ENCODE measurements at places on chromosomes 11 and 22.
A peak's percentile ranks its signal among the peaks of the same experiment; 100 is the strongest.

DNA sequence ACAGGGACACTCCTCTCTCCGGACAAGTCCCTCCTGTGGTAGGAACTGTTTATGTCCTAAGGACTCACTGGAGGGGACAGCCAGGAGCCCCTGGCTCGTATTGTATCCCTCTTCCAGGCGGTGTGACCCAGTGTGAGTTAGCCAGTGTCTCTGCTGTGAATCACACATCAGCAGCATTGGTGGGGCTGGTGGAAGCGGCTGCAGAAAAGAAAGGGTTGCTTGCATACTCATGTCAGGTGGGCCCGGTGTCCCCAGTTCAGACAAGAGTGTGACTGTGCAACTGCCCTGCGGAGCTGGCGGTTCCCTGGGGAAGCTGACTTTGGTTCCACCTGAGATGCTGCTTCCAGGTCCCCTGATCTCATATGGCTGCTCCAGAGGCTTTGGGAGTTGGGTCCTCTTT lies 99.4 kb downstream of the ZBTB16 start:
- DNase-seq: no peak

DNA sequence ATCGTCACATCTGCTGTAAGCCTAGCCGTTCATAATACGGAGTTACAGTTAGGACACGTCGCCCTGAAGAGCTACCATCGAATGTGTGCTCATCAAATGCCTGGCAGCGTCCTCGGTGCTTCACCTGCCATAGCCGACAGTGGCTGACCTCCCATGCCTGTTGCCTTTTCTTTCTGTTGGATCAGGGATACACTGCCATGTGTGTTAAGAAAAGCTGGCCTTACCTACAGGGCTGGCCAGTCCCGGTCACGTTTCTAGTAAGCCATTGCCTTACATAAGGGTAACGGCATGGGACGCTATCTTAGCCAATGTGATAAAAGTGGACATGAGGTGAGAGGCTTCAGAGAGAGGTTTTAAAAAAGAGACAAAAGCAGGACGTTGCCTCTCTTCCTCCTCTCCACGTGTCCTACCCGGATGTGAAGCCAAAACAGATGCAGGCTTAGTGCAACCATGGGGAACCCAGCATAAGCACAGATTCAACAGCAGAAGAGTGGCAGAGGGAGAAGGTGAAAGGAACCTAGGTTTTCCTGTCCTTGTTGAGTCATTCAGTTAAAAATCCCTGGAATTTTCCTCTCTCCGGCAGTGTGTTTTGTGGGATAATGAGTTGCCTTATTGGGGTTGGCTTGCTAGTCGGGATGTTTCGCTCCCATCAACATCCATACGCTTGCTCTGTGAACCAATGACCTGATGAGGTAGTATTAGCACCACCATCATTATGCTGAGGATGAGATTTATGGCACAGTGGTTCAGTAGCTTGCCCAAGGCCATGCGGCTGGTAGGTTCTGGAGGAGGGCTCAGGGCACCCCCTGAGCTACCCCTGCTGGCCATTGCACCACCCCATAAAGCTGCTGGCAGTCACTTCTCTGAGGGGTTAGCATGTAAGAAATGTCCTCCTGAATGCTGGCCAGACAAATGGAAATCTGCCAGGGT lies 67.4 kb upstream of the B3GAT1 start:
- DNase-seq: no peak

GRCh38 chr22:26568207-26568706 lies 21.7 kb downstream of the TPST2 start:
- no peak for DNase-seq

DNA sequence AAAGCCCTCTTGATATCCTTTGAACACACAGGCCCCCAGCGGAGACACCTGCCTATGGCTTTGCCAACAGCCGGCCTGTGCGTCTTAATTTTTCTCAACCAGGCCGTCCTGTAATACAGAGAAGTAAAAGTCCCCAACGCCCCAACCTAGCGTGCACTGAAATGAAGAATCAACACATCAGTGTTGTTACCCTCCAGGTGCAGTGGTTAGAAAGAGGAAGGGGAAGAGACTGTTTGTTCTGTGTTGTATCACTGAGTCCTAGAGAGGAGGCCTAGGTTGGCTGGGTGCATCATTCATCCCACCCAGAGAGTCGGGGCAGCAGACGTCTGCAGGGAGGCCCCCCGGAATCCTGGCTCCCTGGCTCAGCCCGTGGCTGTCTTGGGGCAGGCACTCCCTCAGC lies 25.7 kb downstream of the SGSM1 start:
- DNase-seq: no peak

GRCh38 chr22:23302171-23303002 lies 122.1 kb downstream of the BCR start:
- DNase-seq: no peak

DNA sequence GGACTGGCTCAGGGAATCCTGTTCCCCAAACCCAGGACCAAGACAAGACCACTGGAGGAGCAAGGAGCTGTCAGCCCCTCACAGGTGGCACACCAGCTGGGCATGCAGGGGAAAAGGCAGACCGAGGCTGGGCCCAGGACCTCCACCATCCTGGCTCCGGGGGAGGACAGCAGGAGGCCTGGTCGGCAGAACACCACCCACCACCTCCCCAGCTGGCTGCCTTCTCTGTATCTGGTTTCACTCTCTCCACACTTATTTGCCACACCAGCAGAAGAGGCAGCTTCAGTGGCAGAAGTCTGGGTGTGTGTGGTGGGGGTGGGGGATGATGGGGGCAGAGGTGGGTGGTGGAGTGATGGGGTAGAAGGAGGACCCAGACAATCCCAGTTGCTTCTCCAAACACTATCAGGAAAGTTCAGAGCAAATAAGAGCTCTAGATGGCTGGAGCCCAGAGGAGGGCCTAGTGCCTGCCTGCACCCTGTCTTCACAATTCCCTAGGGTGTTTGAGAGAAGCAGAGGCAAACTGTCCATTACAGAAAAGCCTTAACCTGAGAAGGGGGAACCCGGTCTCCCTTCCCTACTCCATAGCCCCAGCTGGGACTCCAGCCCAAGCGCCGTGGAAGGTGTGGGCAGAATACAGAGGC lies 51.9 kb upstream of the CDON start:
- no peak for DNase-seq

- DNase-seq: no peak
Measured at GRCh38 chr11:78420796-78421209, 3.2 kb upstream of the GAB2 start.

DNA sequence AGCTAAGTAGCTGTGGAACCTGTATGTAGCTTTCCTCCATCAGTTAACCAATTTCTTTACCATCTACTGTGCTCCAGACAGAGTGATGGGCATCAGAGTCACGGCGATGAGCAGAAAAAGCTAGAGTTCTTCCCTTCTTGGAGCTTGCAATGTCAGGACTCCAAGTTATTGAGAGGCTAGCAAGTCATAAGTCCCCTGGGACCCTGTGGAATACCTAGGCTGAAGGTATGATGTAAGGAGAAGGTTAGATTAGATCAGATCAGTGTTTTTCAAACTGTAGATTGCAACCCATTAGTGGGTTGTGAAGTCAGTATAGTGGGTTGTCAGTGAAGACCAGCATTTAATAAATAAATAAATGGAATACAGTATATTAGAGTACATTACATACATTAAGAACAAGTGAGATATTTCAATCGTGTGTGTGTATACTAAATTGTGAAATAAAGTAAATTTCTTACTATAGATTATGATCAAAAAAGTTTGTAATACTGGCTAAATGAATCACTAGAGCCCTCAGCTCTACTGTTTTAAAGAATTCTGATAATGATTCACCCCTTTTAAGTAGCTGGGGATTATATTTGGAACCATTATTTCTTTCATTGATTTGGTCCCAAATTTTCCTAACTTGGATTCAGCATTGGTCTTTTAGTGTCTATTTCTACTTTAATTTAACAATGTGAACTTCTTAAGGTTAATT lies 52.3 kb downstream of the RASSF10 start:
- no peak for DNase-seq

DNA sequence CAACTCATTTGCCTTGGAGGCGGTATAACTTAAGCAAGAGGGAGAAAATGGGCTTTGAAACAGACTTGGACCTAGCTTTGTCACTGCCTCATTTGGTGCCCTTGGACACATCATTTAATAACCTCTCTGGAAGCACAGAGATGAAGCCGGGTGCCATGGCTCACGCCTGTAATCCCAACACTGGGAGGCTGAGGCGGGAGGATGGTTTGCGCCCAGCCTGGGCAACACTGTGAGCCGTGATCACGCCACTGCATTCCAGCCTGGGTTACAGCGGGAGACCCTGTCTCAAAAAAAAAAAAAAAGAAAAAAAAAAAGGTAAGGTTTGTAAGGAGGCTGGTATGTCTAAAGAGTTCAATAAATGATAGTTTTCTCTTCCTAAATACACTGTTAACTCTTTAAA lies 806 bp downstream of the COA4 start:
- DNase-seq: no peak

GRCh38 chr11:28384418-28384817 lies 276.2 kb downstream of the METTL15 start:
- DNase-seq: peak; percentile 33

- DNase-seq: no peak
Measured at GRCh38 chr11:87213444-87213843, 175.7 kb downstream of the TMEM135 start.

DNA sequence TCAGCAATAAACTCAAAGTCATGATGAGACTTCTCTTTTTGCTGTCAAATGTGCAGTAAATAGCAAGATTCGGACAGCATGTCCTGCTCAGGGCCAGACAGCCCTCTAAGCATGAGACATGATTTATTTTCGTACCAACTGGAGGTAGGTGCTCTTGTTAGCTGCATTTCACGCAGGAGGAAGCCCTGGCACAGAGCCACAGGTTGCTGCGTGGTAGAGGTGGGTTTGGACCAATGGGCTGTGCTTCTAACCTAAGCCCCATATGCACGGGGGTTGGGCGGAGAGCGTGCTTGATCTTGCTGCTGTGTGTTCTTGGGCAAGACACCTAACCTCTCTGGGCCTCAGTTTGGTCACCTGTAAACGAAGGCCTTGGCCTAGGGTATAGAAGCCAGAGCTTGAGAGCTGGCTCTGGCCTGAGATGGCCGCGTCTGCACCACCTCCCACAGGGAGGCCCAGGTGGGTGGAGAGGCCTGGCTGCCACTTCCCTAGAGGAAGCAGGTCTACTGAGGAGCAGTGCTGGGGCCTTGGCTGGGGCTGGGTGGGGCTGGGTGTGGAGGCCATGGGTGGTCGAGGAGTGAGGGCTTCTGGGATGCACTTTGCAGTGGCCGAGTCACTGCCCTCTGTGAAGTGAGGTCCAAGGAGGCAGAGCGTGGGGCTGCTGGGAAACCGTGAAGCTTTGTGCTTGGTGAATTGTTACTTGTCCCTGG lies 38.5 kb upstream of the GRAMD4 start:
- no peak for DNase-seq

GRCh38 chr11:78110351-78110750 lies 29.1 kb downstream of the ALG8 start:
- DNase-seq: no peak

- DNase-seq: no peak
Measured at GRCh38 chr11:95835351-95835750, 45.1 kb downstream of the CEP57 start.

GRCh38 chr11:12131943-12132789 lies 21.8 kb downstream of the MICAL2 start:
- DNase-seq: no peak

GRCh38 chr11:117204283-117205080 lies 5.3 kb downstream of the TAGLN start:
- no peak for DNase-seq

- DNase-seq: no peak
Measured at GRCh38 chr22:33247758-33248157, 189.6 kb upstream of the SYN3 start.

- DNase-seq: no peak
Measured at GRCh38 chr22:47301820-47302475, 539.5 kb downstream of the TBC1D22A start.

DNA sequence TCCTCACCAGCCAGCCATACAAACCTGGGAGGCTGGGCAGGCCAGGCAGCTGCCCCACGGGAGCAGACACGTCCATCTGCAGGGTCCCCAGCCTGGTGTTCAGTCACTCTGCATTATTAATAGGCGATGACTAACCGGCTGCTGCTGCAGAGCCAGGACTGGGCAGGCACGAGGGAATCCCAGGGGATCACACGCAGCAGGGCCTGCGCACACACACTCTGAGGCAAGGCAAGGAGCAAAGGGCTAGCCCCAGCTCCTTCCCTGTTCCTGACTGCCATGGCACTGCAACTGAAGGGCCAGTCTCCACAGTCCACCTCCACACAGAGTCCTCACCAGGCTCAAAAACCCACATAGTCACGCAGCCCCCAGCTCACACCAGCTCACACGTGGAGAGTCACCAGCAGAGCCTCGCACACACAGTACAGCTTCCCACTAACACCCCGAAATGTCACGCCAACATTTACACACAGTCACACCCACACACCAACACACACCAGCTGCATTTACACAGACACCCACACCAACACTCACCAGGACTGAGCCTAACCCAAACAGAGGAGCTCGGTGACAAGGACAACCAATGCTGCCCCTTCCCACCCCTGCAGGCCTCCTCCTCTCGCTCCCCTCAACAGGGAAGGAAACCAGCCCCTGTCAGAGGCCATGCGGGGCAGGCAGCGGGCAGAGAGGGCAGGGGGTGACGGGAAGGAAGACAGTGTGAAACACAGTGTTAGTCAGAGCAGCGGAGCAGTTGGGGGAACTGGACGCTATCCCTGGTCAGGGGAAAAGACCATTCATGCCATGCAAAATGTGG lies 47.3 kb downstream of the NRXN2 start:
- peak; percentile 33 for DNase-seq

Measured in brain pericyte (primary cell).